ENCODE measurements at places on chromosomes 4 and X.

DNA sequence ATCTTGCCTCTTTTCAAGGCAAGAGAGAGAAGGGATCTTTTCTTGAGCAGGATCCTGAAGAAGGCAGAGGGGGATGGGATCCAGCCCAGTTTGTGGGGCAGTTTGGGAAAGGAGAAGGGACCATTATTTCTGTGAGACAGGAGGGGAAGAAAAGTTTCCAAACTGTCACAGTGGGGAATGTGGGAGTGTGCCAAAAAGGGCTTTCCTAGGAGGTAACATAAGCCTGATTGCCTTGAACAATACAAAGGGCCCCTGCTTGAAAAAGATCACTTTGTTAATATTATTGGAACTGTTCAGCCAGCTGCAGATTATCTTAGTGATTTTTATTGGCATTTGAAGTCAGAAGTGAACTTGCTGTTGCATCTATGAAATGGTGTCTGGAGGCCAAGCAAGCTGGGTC, 55.2 kb downstream of the MTM1 start:
- DNase-seq, result no peak

- DNase-seq, result no peak
Observed at GRCh38 chr4:26858947-26859401, 1.7 kb upstream of the STIM2 start.

DNA sequence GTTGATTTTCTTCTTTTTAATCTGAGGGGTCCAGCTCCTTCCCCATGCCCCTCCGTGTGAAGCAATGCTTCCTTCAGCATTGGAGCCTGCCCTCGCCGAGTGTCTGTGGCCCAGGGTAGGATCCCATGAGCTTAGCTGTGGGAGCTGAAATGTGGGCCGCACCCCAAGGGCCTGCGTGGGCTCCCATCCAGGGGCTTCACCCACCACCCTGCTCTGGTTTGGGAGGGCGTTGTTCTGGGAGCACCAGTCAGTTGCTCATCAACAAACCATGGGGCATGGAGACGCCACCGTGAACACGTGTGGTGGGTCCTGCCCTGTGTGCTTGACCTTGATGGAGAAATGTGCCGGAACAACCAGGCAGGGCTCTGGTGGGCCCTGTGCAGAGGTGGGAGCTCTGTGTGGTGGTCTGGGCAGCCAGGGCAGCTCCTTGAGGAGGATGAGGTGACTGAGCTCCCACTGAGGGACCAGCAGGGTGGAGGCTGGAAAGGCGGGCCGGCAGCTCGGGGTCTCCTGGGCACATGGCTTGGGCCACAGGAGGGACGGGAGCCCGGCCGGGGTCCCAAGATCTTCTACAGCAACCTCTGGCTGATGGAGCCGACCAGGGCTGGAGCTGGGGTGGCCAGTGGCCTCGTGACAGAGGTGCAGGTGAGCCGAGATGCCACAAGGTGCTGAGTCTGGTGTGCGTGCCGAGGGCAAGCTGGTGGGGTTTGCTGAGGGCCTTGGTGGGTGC, 39.6 kb upstream of the NKX1-1 start:
- no peak for DNase-seq

- DNase-seq, result no peak
Observed at GRCh38 chr4:108877821-108878220, 115.0 kb upstream of the ETNPPL start.

GRCh38 chr4:29259556-29259955, 1460.6 kb upstream of the PCDH7 start:
- no peak for DNase-seq

DNA sequence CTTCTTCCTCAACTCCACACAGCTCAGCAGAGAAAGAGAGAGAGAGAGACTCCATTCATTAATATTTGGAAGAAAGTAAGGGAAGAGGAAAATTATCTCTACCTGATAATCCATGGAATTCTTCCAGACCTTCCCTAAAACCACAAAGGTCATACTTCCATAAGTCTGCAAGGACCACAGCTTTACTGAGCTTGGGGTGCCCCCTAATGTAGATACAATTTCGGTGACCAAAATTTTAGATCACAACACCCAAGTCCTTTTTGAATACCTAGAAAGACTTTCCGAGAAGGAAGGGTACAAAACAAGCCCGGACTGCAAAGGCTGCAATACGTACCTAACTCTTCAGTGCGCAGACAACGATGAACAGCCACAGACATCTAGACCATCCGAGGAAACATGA, 523.9 kb downstream of the GLUD2 start:
- DNase-seq, result no peak

DNA sequence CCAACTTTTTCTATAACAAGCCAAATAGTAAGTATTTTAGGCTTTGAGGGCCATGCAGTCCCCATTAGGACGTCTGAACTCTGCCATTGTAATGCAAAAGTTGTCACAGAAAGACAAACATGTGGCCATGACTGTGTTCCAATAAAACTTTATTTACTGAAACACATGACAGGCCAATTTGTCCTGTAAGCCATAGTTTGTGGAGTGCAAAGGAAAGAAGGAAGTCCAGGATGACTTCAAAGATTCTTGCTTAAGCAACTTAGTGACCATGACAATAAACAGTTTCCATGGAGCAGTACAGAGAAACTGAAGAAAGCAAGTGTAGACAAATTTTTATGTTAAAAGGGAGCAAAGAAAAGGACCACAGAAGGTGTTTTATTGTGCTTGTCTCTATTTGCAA, 35.0 kb upstream of the MYOZ2 start:
- DNase-seq, result no peak

DNA sequence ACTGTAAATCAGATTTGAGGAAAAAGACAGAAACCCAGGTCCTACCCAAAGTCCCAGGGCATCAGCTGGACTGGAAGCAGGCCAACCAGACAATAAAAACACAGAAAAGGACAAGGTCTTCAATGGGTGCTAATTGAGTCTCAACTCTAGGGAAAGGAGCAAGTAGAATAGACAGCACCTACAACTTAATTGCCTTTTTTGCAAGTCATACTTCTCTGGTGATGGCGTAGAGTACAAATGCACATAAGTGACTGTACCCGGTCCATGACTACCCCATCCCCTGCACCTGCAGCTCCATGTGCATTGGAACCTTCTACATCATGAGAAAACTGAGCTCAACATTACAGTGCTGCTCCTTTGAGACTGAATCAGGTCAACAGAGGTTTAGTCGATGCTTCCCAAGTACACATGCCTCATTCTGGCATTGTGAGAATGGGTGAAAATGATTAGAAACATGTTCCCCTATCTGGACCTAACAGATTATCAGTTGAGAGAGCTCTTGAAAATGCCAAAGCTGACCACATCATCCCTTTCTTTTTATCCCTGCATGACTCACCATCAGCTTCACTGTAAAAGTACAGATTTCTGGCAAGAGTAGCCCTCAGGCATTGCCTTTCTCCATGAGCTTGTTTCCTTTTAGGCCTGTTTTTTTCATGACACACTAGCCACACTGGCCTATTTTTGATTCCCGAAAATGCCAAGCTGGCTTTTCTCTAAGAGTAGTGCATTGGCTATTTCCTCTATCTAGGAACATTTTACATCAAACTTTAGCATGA, 298.3 kb downstream of the HS3ST1 start:
- DNase-seq, result no peak

GRCh38 chr4:154807042-154807630, 26.1 kb downstream of the RBM46 start:
- no peak for DNase-seq

GRCh38 chrX:151789179-151789800, 54.7 kb downstream of the CNGA2 start:
- DNase-seq, result no peak

DNA sequence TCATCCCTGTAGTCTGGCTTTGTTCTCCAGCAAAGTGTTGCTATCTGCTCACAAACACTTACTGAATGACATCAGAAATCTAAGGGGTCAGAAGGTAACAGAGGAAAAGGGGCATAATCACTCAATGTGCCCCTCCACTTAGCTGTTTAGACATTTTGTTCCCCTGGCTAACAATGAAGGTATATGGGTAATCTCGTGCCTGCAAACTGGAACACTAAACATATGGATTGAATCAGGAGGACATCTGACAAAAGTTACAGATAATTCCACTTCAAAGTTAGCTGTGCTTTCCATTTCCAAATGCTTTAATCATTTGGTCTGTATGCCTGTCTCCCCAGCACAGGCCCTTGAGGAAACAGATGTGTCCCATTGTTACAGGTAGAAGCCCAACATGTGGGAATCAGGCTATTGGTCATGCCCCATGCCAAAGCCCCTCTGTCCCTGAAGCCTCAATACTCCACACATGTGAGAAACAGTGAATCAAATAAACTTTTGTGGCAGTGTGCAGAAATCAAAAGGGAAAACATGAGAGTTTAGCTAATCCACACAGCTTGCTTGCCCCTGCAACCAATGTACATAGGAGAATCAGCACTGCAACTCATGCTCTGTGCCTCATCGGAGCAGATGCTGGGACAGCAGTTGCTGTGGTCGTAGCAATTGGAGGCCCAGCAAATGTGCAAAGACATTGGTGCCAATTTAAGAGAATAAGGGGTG, 111.7 kb downstream of the RNF150 start:
- DNase-seq, result no peak

DNA sequence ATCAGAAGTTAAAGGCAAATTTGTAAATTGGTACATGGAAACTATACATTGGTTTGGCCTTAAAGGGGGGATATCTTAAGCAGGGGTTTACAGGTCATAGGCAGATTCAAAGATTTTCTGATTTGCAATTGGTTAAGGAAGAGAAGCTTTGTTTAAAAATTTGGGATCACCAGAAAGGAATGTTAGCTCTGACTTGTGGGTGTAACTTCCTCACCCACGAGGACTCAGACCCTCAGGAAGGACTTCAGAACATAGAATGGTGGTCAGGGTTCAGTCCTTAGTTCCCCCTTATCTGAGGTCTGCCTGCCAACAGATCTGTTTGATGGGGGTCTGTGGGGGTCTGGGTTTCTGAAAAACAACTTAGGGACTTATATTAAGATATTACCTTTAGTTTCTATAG, 427.4 kb upstream of the DIPK2B start:
- no peak for DNase-seq

- DNase-seq, result no peak
Observed at GRCh38 chrX:145843146-145843904, 25.7 kb downstream of the SLITRK2 start.

Measured in activated naive CD4-positive, alpha-beta T cell treated with Interleukin-2 at 50 U/mL for 16 hours (primary cell).